Left lung (tissue), 14 donors: ENCODE measurements at places on chromosomes 7 and 10.
A peak's percentile ranks its signal among the peaks of the same experiment; 100 is the strongest.

GRCh38 chr7:140881507-140882228, 43.1 kb downstream of the BRAF start:
- H3K36me3 ChIP-seq: no peaks in the 10 kb centered on the region
- H3K27me3 ChIP-seq: no peaks in the 10 kb centered on the region

DNA sequence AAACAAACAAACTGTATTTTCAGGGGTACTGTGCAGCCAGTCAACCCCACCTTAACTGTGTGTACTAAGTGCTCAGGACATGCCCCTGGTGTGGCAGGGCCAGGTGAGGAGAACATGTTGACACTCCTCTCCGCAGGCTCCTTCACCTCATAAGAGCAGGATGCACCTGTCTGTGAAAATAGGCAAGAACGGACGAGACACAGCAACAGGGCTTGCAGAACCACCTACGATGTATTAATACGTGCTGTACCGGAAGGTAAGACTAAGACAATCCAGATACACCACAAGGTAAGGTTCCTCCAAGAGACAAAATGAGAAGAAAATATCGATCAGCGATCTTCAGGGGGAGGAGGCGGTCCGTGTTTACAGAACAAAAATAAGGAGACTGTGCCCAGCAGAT, 65.8 kb upstream of the CAMK2B start:
- H3K36me3 ChIP-seq: no peaks in the 10 kb centered on the region
- DNase-seq: no peak
- H3K4me1 ChIP-seq: no peaks in the 10 kb centered on the region
- H3K4me3 ChIP-seq: no peak overlapping the region
- no peak overlapping the region for H3K27ac ChIP-seq

DNA sequence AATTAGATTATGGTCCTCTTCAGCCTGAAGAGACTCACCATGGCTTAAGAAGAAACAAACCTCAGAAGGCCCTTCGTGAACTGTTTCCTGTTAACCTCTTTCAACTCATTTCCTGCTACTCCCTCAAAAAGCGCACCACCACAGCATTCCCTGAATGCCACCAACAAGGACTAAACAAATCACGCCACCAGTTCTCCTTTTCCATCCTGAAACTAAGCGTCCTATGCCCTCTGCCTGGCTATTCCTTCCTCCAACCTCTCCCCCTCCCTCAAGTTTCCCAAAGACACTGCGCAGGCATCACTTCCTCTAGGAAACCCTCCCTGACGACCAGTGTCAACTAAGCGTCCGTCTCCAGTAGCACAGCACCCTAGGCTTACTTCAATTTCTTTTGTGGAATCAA, 12.0 kb downstream of the YWHAG start:
- no peak for DNase-seq
- H3K27ac ChIP-seq: peak overlapping the region; percentile 45
- H3K36me3 ChIP-seq: peaks cover 85% of the 10 kb centered on the region
- no peaks in the 10 kb centered on the region for H3K27me3 ChIP-seq

DNA sequence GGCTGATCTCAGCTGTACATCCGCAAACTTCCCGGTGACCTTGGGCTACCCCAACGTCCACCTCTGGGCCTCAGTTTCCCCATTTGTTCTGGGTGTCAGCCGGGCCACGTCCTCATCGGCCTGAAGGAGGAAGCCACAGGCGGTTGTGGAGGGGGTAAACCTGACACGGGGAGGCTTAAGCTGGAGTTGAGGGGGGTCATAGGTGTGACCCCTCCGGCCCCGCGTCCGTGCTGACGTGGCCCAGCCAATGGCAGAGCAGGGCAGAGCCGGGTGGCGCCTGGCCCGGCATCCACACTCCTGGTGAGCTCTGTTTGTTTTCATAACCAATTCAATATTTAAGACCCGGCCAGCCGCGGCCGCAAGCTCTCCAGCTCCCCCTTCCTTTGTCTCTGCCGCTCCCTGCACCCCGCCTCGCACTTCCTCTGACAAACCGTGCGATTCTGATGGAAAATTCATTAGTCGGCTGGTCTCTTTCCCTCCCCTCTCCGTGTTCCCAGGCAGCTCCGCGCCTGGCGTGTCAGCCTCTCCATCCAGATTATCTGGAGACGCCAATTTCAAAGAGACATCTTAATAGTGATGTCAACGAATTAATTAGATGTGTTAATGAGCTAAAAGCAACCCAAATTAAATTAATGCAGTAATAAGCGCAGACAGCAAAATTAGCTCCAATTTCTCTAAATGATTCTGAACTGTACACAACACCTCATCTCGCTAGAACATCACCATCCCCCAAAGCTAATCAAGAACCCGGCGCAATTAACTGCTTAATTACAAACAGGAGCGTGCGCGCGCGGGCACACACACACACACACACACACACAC, 55.4 kb downstream of the MICALL2 start:
- no peaks in the 10 kb centered on the region for H3K4me1 ChIP-seq
- no peak overlapping the region for H3K4me3 ChIP-seq
- DNase-seq: no peak
- H3K27me3 ChIP-seq: peaks cover 34% of the 10 kb centered on the region

DNA sequence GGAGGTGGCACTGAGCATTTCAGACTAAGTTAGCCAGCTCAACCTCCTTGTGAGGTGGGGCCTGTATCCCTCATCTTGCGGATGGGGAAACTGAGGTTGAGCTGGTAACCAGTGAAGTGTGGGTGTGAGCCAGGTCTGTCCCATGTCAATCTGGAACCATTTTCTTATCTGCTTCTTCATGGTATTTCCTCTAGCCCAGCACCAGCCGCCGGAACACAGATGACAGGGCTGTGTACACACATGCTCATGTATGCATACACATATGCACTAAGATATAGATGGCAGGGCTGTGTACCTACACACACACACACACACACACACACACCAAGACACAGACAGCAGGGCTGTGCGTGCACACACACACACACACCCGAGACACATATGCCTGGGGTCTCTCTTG, 18.5 kb downstream of the RAMP3 start:
- DNase-seq: no peak
- no peak overlapping the region for H3K4me3 ChIP-seq
- no peaks in the 10 kb centered on the region for H3K27me3 ChIP-seq
- no peaks in the 10 kb centered on the region for H3K36me3 ChIP-seq

GRCh38 chr10:25398680-25399079, 223.9 kb downstream of the GPR158 start:
- H3K4me3 ChIP-seq: no peak overlapping the region
- no peak for DNase-seq
- H3K27ac ChIP-seq: no peak overlapping the region
- H3K36me3 ChIP-seq: no peaks in the 10 kb centered on the region
- no peaks in the 10 kb centered on the region for H3K27me3 ChIP-seq
- H3K4me1 ChIP-seq: no peaks in the 10 kb centered on the region

- no peaks in the 10 kb centered on the region for H3K27me3 ChIP-seq
- peak overlapping the region; percentile 25 for H3K27ac ChIP-seq
- DNase-seq: no peak
Measured at GRCh38 chr7:127594490-127594889, 954 bp downstream of the FSCN3 start.

DNA sequence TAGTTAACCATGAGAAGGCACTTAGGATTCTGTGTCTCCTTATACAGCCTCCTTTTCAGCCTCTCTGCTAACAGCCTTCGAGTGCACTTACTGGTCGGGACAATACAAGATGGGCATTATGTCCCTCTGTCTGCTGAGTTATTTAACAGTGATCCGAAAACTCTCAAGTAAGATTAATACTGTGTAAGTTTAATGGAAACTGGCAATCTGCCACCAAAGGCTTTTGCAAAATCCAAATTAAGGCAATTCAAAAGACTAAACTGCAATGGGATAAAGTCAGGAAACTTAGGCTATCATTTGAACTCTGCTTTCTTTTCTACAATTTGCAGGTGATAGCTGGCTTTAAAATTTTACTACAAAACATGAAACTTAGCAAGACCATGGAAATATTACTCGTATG, 477.8 kb downstream of the TFEC start:
- no peak overlapping the region for H3K27ac ChIP-seq
- DNase-seq: no peak
- no peaks in the 10 kb centered on the region for H3K36me3 ChIP-seq
- H3K4me3 ChIP-seq: no peak overlapping the region

GRCh38 chr7:148802101-148802493, 82.0 kb downstream of the EZH2 start:
- no peak for DNase-seq
- H3K4me3 ChIP-seq: no peak overlapping the region
- H3K27me3 ChIP-seq: no peaks in the 10 kb centered on the region
- H3K27ac ChIP-seq: no peak overlapping the region

- no peaks in the 10 kb centered on the region for H3K36me3 ChIP-seq
- peak; percentile 84 for DNase-seq
- H3K4me3 ChIP-seq: peak within 1 kb of the TSS; percentile 56
- H3K27ac ChIP-seq: peak within 1 kb of the TSS; percentile 52
- H3K27me3 ChIP-seq: peaks cover 9% of the 10 kb centered on the region
Measured at GRCh38 chr7:117873310-117874190, at the start of gene CTTNBP2. Gene CTTNBP2, minus strand, starts transcription at chr7:117873441. Its CDS starts 26 bp downstream, at chr7:117873415.

DNA sequence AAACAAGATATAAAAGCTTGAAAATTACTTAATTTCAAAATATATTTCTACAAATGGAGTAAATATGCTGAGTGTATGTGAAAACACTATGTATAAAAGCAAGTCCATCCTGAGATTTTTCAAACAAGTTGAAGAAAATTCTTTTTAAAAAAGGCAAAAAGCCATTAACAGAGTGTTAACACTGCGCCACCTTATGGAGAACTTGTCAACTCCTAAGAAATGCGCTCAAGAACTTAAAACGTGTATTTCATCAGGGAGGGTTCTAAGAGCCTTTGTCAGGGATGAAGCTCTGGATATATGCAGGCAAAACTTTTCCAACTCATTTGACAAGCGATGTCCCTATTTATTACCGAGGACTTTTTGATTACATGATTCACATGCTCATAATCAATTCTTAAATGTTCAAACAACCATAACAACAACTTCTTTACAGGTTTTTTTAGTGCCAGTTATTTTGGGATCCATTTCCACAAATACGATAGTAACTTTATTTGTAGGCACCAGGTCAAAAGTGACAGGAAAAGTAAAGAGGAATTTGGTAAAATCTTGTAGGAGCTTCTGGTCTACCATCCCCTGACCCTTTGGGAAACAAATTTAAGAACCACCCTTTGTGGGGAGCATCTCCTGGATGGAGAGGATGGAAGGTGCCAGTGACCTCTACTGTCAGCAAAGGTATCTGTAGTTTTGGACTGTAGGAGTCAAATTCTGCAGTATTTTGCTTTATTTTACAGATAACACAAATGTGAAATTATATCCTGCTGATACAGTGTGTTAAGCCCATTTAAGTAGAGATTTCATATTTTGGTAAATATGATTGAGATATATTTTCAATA, 23.2 kb downstream of the CALCR start:
- no peaks in the 10 kb centered on the region for H3K36me3 ChIP-seq
- H3K4me1 ChIP-seq: no peaks in the 10 kb centered on the region
- no peaks in the 10 kb centered on the region for H3K27me3 ChIP-seq
- no peak overlapping the region for H3K27ac ChIP-seq
- DNase-seq: no peak
- H3K4me3 ChIP-seq: no peak overlapping the region

- no peaks in the 10 kb centered on the region for H3K27me3 ChIP-seq
- no peak overlapping the region for H3K4me3 ChIP-seq
- H3K36me3 ChIP-seq: no peaks in the 10 kb centered on the region
Measured at GRCh38 chr7:99380823-99381663, 6.5 kb downstream of the ARPC1B start.

GRCh38 chr10:111086574-111086973, 9.7 kb downstream of the ADRA2A start:
- no peak overlapping the region for H3K4me3 ChIP-seq
- no peaks in the 10 kb centered on the region for H3K36me3 ChIP-seq
- DNase-seq: no peak
- no peak overlapping the region for H3K27ac ChIP-seq

- H3K27ac ChIP-seq: no peak overlapping the region
- DNase-seq: no peak
- no peaks in the 10 kb centered on the region for H3K27me3 ChIP-seq
- H3K36me3 ChIP-seq: no peaks in the 10 kb centered on the region
- no peak overlapping the region for H3K4me3 ChIP-seq
Measured at GRCh38 chr10:80949785-80950184, 412.1 kb downstream of the SH2D4B start.

GRCh38 chr7:13987395-13987794, 2.1 kb downstream of the ETV1 start:
- no peaks in the 10 kb centered on the region for H3K27me3 ChIP-seq
- H3K27ac ChIP-seq: peak overlapping the region; percentile 96
- peak overlapping the region; percentile 51 for H3K4me3 ChIP-seq
- H3K4me1 ChIP-seq: peaks cover 7% of the 10 kb centered on the region

DNA sequence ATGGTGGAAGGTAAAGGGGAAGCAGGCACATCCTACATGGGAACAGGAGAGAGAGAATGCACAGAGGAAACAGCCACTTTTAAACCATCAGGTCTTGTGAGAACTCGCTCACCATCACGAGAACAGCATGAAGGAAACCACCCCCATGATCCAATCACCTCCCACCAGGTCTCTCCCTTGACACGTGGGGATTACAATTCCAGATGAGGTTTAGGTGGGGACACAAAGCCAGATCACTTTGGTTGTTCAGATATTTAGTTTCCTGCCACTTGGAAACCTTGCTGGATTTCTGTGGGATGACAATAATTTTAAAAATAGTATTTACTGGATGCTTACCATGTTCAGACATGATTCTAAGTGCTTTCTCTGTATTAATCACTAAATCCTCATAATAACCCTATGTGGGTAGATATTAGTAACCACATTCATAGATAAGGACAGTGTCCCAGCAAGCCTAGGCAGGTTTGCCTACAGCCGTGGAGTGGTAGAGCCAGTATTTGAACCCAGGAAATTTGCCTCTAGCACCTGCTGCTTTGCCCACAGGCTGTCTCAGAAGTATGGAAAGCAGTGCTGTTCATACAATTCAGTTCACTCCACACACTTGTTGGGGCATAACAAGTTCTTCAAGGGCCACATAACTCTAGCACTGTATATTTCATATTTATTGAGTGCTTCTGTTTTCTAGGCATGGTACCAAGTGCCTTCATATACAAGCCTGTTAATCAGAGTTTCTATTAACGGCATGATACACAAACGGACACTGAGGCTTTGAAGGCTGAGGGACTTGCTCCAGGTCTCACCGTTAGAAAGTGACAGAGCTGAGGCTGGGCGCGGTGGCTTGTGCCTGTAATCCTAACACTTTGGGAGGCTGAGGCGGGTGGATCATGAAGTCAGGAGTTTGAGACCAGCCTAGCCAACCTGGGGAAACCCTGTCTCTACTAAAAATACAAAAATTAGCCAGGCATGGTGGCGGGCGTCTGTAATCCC, 8.3 kb downstream of the TLL2 start:
- no peaks in the 10 kb centered on the region for H3K27me3 ChIP-seq
- DNase-seq: no peak
- no peak overlapping the region for H3K27ac ChIP-seq
- no peaks in the 10 kb centered on the region for H3K4me1 ChIP-seq
- no peak overlapping the region for H3K4me3 ChIP-seq

- H3K27me3 ChIP-seq: no peaks in the 10 kb centered on the region
- H3K4me3 ChIP-seq: no peak overlapping the region
- H3K4me1 ChIP-seq: no peaks in the 10 kb centered on the region
- DNase-seq: no peak
- no peaks in the 10 kb centered on the region for H3K36me3 ChIP-seq
Measured at GRCh38 chr7:75024922-75025321, 48.7 kb downstream of the RCC1L start.

- no peaks in the 10 kb centered on the region for H3K4me1 ChIP-seq
- no peaks in the 10 kb centered on the region for H3K27me3 ChIP-seq
- no peak for DNase-seq
- no peak overlapping the region for H3K27ac ChIP-seq
- H3K36me3 ChIP-seq: no peaks in the 10 kb centered on the region
Measured at GRCh38 chr7:91894781-91895480, 14.4 kb upstream of the MTERF1 start.

- H3K4me3 ChIP-seq: no peak overlapping the region
- DNase-seq: no peak
- H3K27me3 ChIP-seq: no peaks in the 10 kb centered on the region
- H3K27ac ChIP-seq: no peak overlapping the region
- no peaks in the 10 kb centered on the region for H3K36me3 ChIP-seq
Measured at GRCh38 chr7:77897004-77897547, 98.5 kb downstream of the PHTF2 start.
